ENCODE measurements at places on chromosomes 1 and 21.
A peak's percentile ranks its signal among the peaks of the same experiment; 100 is the strongest.

- DNase-seq, result no peak
Observed at GRCh38 chr1:179015396-179015795, 10.3 kb upstream of the FAM20B start.

- DNase-seq, result no peak
Observed at GRCh38 chr1:78410643-78411042, 80.1 kb upstream of the PTGFR start.

- DNase-seq, result no peak
Observed at GRCh38 chr1:240093120-240093961, 1.7 kb downstream of the FMN2 start.

DNA sequence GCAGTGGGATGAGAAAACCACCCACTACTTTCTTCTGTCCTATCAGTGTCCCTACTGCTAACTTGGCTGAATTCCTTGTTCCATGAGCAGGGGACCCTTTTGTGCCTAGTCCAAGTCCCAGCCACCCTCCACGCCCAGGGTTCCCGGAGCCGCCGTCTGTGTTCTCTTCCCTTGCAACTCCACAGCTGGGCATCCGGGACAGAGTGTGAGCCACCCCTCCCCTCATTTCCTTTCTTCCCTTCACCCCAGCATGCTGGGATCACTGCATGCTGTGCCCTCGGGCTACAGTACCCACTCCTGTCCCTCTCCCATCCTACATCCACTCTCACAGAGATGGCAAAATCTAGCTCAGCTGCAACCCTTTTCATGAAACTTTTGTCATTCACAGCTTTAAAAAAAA lies 44.5 kb downstream of the PGBD5 start:
- no peak for DNase-seq

GRCh38 chr21:34131586-34131985 lies 58.2 kb downstream of the MRPS6 start:
- DNase-seq, result no peak

- no peak for DNase-seq
Observed at GRCh38 chr1:222792744-222793143, 22.1 kb upstream of the DISP1 start.

DNA sequence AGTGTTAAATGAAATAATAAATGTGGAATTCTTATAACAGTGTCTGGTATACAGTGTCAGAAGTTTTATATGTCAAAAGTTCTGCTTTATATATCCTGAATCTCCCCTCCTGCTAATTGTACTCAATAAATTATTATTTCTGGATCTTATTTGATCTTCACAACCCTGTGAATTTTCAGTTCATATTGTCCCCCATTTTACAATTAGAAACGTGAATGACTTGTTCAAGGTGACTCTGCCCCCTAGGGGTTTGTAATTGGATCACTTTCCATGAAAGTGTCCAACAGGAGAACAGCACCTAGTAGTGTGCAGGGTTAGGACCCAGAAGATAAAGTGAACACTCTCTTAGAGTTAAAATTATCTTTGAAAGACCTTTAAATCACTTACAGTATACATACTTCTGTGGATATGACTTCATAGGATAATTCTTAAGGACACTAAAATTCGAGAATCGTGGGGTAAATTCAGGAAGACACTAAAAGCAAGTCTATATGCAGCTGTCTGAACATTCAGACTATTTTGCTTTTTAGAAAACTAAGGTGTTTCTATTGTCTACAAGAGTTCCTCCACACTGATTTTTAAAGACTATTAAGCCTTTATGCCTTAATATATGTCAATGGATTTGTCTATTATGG lies 4.5 kb upstream of the DDR2 start:
- DNase-seq, result no peak

GRCh38 chr1:184881941-184882913 lies 92.1 kb downstream of the NIBAN1 start:
- no peak for DNase-seq

DNA sequence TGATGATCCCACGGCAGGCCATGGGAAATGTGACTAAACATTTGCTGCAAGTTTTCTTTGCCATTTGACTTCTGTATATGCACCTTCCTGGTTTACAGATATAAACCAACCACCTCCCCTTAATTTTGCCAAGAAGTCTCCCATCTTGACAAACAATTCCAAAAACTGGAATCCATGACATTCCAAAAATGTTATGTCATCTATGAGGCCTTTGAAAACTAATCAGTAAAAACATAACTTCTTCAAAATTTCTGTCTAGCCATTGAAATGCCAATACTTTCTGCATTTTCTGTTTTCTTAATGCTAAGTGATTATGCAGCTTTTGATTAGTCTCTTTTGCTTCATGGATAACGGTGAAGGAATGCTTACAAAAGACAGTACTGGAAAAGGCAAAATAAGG lies 84.1 kb downstream of the LYST start:
- DNase-seq, result no peak

DNA sequence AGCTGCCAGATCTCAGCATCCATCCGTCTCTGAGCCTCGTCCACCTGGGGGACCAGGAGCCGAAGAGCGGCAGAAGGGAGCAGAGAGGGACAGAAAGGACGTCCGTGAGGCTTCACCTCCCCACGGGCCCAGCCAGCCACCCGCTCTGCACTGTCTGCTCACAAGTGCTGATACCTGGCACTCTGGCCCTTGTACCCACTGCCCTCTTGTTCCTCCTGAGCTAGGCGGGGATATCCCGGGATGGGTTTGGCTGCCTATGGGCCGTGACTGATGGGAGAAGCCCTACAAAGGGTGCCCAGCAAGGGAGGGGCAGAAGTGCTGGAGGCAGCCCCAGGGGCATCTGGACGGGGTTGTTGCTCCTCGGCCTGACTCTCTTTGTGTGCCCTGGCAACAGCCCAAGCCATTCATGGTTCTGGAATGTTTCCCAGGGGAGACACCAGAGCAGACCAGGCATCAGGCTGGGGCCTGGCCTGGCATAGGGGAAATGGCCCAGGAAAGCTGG lies 57.6 kb downstream of the LDLRAD2 start:
- DNase-seq, result peak; percentile 49

GRCh38 chr1:9472386-9473031 lies 66.8 kb upstream of the SLC25A33 start:
- DNase-seq, result no peak

DNA sequence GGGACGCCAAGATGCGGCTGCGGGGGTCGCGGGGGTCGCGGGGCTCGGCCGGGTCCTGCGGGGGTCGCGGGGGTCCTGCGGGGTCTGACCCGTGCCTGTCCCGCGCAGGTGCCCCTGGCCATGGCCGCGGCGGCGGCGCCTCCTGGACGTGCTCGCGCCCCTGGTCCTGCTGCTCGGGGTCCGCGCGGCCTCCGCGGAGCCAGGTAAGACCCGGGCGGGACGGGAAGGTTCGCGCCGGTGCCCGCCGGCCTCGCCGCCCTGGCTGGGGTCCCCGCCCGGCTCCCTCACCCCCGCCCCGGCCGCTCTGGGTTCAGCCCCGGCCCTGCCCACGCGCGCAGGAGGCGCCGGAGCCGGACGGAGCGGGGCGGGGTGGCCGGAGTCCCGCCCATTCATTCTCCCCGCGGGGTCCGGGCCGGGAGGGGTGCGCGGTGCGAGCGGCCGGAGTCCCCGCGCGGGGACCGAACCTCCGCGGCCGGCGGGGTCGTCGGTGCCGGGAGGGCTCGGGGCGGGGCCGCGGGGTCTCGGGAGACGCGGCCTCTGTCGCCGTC lies 380 bp downstream of the COL18A1 start:
- DNase-seq, result no peak

DNA sequence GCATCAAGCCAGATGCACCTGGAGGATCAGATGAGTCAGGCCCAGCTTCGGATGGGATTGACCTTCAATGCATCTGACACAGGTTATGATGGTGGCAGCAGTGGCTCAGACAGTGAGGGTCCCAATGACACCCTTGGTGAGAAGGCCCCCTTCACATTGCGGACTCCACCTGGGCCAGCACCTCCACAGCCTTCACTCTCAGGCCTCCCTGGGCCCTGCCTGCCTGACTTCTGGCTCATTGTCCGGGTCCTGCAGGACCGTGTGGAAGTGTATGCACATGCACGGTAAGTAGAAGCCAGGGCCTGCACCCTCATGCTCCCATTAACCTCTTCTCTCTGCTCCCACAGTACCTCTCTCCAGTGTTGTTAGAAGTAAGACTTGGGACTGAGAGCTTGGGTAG lies 20.8 kb downstream of the HYI start:
- no peak for DNase-seq

- DNase-seq, result no peak
Observed at GRCh38 chr1:94592571-94592920, 51.0 kb upstream of the F3 start.

- DNase-seq, result no peak
Observed at GRCh38 chr1:115668579-115668978, 26.8 kb downstream of the VANGL1 start.

DNA sequence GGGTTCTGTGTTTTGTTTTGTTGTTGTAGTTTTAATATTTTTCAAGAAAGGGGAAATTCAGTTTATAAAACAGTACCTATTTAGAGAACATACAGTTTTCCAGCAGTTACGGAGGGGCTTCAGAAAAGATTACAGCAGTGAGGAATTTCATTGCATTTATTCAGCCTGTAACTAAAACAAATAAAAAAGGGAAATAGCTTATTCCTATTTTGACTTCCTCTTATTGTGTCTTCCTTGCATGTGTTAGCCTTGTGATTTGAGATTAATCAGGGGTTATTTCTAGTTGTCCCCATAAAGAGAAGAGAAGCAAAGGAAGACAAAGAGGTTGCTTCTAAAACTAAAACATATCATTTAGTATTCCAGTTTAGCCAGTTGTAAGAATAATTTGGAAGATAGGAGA lies 35.0 kb downstream of the CTTNBP2NL start:
- DNase-seq, result no peak

- DNase-seq, result no peak
Observed at GRCh38 chr1:220283625-220284024, 11.4 kb upstream of the RAB3GAP2 start.

- no peak for DNase-seq
Observed at GRCh38 chr1:89771991-89772560, 48.8 kb upstream of the LRRC8D start.

DNA sequence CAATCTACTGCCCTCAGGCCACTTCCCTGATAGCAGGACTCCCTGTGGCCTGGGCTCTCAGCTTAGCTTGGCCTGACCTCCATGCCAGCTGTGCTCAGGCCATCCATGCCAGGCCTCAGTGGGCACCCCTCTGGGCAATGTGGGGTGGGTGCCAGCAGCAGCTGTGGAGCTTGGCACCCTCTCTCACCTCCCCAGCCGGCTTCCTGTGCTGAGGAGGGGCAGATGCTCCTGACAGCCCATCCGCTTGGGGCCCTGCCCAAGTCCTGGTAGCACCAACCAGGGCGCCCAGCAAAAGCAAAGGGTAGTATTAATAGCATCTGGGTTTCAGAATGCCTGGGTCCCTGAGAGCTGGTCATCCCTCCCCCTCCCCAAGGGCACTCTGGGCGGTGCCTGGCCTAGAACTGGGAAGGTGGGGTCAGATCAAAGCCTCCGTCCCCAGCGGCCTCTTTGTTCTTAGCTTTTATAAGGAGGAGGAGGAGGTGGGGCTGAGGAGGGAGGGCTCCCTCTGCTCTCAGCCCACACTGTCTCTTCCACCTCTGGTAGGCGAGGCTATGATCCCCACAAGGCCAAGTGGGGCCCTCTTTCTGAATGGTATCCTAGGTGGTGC lies 6.1 kb downstream of the EFNA4 start:
- DNase-seq, result no peak

DNA sequence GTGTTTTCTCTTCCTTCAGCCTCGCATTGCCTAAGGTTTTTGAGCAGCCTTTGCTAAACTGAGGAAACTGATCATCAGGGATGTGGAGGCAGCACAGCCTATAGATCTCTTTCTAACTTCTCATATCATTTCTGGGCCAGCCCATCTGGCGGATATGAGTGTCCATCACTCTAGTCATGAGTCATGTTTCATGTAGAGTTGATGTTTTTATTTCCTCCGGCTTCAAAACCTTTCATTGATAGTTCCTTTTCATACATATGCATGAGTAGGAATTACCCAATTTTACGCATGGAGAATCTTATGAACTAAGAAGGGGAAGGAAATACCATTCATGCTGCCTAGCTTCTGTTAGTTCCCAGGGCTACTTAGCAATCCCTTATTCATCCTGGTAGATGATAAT lies 66.3 kb downstream of the SPATA46 start:
- no peak for DNase-seq

GRCh38 chr1:245463392-245464165 lies 308.8 kb downstream of the KIF26B start:
- DNase-seq, result no peak

GRCh38 chr1:234918961-234919761 lies 209.5 kb downstream of the TOMM20 start:
- DNase-seq, result no peak

GRCh38 chr1:233606813-233607212 lies 7.1 kb upstream of the KCNK1 start:
- DNase-seq, result no peak

DNA sequence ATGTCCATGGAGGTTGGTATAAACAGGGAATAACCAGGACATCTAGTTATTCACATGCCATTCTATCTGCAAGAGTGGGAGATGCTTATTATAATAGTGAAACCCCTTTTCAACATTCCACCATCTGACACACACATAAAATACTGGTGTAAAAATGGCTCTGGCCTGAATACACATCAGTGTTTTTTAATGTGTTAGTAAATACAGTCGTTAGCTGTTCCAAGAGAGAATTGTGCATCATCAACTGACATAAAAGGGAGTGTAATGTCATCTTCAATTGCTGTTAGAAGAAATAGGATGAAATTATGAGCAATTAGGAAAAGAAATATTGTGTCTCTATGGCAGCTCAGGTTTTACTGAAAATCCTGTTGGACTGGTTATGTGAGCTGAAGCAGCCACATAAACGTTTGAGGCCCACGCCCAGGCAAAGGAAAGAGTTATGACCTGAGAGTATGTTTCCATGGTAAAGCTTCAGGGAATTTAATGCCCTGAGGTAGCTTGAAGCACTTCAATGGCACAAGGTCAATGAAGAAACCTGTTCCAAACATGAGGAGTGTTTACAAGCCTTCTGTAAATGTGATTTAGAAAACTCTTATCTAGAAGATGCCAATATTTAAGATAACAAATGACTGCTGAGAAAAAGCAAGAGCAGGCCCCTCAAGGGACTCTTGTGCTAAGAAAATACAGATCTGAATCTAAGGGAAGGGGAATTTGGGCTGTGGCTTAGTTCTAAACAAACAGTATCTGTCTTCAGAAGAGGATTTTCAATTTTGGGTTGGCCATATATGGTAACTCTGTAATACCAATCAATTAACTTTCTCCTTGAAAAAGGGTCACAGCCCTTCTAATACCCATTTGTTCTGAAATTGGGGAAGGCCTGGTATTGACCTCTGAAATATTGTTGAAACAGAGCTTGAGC lies 384.3 kb downstream of the SEC16B start:
- peak; percentile 31 for DNase-seq

GRCh38 chr1:184866586-184866985 lies 107.7 kb downstream of the NIBAN1 start:
- no peak for DNase-seq

Data from BJ (cell line).